Daoy (cell line): ENCODE measurements at places on chromosomes 5 and 9. TPM values are rescaled to one million over a fixed set of nuclear protein-coding genes. Genes with fewer than 3 reads are reported as not detected.

DNA sequence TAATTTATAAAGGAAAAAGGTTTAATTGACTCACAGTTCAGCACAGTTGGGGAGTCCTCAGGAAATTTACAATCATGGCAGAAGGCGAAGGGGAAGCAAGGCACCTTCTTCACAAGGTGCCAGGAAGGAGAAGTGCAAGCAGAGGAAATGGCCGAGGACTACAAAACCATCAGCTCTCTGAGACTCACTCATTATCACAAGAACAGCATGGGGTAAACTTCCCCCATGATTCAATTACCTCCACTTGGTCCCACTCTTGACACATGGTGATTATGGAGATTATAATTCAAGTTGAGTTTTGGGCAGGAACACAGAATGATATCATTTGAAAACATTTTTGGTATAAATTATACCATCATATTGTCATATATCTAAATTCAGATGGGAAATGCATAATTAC is 934.7 kb downstream of the CDH12 start:
- DNase-seq, result no peak

GRCh38 chr5:176171171-176171760 is 67.0 kb upstream of the SIMC1 start:
- no peak for DNase-seq

- DNase-seq, result no peak
Observed at GRCh38 chr5:73939557-73939956, 313.6 kb downstream of the ARHGEF28 start.

GRCh38 chr9:130422546-130422945 is 22.2 kb upstream of the ASS1 start:
- no peak for DNase-seq

GRCh38 chr5:120934031-120934430 is 469.9 kb downstream of the PRR16 start:
- no peak for DNase-seq

The CDK5RAP2 gene
- total RNA-seq, result 34.0 and 35.8 TPM in 2 replicates

DNA sequence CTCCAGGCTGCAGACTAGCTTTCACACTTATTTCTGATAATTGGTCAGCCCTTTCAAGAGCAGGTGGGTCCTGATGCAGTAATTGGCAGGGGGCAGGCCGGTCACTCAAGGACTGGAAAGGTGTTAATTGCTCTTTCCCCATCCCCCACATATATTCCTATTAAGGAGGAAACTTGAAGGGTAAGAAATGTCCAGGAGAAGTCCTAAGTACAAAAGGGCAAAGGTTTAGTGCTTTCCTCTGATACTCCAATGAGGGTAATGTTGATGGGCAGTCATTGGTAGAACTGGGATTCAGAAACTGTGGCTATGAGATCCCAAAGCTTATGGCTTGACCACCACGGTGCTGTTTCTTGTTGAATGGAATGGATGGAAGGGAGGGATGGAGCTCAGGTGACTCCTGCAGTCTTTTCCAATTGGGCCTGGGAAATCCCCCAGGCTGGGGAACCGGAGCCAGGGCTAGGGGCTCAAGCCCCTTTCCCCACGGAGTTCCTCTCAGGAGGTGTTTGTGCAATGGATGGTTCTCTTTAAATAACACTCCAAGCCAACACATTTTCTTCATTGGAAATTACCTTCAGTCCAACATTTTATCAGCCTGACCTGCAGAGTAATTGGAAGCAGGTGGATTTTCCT is 103.2 kb upstream of the ALDH1B1 start:
- DNase-seq, result no peak

GRCh38 chr5:33322632-33323031 is 118.1 kb upstream of the TARS1 start:
- no peak for DNase-seq

GRCh38 chr9:26399556-26399955 is 493.0 kb downstream of the CAAP1 start:
- DNase-seq, result no peak

DNA sequence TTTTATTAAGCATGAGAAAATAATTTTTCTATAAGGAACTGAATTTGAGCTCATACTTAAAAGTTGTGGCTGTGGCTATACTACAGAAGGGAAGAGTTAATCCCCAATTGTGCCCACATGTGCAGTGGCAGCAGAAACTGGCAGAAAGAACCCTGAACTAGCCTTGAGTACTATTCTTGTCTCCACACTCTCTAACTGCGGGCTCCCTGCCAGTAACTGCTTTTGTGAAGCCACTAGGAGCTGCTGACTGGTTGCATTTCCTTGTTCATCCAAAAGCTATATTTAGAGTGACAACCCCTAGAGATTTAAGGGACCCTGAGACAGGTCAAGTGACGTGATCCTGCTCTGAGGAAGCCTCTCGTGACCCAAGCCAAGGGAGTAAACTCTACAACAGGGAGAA is 238.6 kb downstream of the ELAVL2 start:
- no peak for DNase-seq
